HTR-8/SVneo (cell line): ENCODE measurements at places on chromosomes 13 and 19.

DNA sequence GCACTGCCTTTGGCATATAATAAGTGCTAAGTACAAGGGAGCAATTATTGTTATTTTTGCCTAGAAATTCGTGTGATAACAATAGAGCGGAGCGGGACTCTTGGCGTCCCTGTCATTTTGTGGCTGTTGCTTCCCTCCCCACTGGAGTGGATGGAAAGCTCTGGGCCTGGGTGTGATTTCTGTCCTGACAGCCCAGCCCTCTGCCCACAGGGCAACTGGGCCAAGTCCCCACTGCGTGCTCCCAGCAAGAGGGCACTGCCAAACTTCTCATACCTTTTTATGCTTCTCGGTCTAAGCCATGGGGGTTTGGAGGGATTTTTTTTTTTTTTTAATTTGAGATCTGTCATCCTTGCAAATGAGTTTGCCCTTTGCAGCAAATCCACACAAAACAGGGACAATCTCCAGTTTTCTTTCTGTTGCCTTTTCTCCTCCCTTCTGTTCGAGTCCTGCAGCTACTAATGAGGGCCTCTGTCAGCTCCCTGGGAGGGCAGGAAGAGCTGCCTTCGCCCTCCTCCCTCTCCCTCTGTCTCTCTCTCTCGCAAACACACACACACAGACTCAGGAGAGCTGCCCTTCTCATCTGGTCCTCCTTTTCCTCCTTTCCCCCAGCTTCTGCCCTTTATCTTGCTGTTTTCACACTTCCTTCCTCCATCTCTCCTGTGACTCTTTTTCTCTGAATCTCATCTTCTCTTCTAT, 103.9 kb downstream of the DNAJC15 start:
- no peak for DNase-seq

GRCh38 chr19:12664406-12665280, 1.9 kb downstream of the MAN2B1 start:
- no peak for DNase-seq

GRCh38 chr13:32905063-32905863, 111.0 kb upstream of the KL start:
- no peak for DNase-seq

DNA sequence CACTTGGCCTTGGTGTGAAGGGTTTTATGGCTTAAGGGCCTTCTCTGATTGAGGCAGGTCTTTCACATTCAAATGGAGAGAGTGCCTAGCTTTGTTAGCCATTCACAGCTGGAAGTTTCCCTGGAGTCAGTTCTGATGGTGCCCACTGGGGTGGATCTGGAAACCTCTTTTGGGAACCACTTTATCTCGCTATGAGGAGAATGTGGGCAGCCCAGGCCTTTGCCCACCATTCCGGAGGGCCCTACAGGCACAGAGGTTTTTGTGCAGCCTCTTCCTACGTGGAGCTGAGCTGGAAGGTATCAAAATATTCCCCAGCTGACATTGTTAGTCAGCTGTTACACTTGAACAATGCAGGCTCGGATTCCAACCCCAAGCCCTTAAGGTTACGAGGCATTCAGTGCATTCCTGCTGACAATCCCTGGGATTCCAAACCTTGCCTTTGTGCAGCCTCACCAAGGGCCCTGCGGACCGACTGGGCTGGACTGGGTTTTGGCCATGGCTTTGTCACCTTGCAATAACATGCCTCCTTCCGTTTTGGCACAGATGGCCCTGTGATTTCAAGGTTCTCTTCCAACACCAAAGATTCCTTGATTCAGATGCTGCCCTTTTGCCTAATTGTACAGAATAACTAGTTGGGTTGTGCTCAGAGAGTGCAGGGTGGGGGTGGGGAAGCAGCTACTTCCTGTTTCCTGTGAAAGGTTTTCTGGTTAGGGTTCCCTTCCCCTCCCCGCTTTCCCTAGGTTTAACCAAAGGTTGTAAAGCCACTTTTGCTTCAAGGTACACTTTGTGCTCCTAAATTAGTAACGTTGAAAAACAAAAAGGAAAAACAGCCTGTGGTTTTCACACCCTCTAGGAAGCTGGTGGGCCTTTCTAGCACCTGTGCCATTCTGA, 27.0 kb downstream of the SAE1 start:
- DNase-seq = no peak

DNA sequence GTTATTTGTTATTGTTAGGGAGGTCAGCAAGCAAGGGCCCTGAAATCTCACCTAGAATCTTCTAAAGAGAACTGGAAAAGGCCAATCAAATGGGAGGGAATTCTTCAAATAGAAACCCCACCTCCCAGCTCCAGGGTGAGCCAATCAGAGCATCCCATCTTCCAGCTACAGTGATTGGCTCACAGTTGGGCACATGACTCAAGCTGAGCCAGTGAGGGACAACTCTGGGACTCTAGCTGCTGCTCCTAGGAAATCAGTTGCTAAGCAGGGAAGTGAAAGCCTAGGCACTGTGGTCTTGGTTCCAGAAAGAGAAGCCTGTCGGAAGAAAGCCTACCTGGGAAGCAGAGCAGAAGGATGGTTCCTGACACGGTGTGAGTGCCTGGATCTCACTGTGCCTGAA, 13.4 kb downstream of the TM6SF2 start:
- DNase-seq = peak; percentile 44

GRCh38 chr19:3975637-3976087, 4.8 kb upstream of the DAPK3 start:
- DNase-seq = no peak
